ENCODE measurements at places on chromosomes 2 and 18. TPM values are rescaled to one million over a fixed set of nuclear protein-coding genes. Genes with fewer than 3 reads are reported as not detected.

DNA sequence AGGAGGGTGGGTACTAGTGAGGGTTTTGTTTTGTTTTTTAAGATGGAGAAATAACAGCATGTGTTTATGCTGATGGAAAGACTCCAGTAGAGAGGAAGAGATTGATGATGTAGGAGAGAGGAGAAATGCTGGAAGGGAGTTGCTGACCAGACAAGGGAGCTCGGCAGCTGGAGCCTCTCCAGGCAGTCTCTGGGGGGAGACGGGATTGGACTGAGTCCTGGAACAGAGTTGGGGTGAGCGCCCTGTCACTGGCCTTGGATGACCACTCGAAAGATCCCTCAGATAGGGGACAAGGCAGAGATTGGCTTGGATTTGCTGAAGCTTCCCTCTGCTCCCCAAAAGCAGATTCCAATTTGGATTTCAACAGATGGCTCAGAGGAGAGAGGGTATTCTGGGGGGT, 197.7 kb downstream of the NAPG start:
- H3K4me1 ChIP-seq: no peaks in the 10 kb centered on the region
- DNase-seq: no peak
- no peak overlapping the region for H3K4me3 ChIP-seq
- H3K27me3 ChIP-seq: no peaks in the 10 kb centered on the region
- H3K27ac ChIP-seq: no peak overlapping the region

The KHK gene
- 3.3 TPM for total RNA-seq

DNA sequence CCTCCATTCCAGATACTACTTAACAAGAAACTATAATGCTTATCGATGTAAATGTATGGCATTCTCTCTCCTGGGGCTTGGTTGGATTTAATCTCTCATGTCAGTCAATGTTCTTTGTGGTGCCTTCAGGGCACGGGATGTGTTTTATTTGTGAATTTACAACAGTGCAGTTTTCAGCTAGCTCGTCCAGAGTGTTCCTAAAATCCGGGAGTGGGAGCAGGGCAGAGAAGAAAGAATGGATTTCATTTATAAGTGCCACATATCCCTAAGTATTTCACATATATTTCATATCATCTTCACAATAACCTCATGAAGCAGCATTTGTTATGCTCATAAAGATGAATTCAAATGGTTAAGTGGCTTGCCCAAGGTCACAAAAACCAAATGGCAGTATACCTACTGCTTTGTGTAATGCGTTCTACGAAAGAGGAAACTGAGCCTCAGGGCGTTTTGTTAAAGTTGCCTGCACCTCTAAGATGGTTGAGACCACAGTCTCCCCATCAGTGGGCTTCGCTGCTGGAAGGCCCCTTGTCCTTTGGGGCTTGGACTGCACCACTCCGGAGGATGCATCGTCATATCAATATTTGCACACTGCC, 134.7 kb upstream of the MGAT5 start:
- peaks cover 4% of the 10 kb centered on the region for H3K4me1 ChIP-seq
- no peak overlapping the region for H3K27ac ChIP-seq
- H3K27me3 ChIP-seq: peaks cover under 1% of the 10 kb centered on the region
- H3K36me3 ChIP-seq: no peaks in the 10 kb centered on the region
- H3K4me3 ChIP-seq: peak overlapping the region; percentile 79

The ATP6V1B1 gene
- total RNA-seq: not detected

DNA sequence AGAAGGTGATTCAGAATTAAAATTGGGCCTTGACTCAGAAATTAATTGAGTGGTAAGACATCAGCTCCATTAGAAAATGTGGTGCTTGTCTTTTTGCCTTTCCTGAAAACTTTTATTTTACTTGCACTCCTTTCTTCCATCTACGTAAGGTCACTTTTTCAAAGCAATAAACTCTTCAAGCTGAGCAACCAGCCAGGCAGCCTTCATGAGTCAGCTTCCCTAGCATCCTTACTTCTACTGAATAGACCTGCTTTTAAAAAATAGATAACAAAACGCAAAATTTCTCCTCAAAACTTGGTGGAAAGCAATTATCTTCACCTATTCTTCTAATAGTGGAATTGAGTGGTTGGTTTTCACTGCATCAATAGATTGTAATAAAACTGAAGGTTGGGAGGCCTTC, 504.2 kb downstream of the ARHGAP15 start:
- no peak overlapping the region for H3K27ac ChIP-seq
- no peak for DNase-seq
- no peaks in the 10 kb centered on the region for H3K36me3 ChIP-seq
- no peaks in the 10 kb centered on the region for H3K27me3 ChIP-seq

The C2orf76 gene
- 10.9 TPM for total RNA-seq

- H3K4me1 ChIP-seq: peaks cover 13% of the 10 kb centered on the region
- H3K27me3 ChIP-seq: peaks cover 8% of the 10 kb centered on the region
- H3K4me3 ChIP-seq: no peak overlapping the region
Observed at GRCh38 chr2:152046940-152047339, 51.9 kb downstream of the CACNB4 start.

GRCh38 chr2:151678849-151679248, 55.4 kb downstream of the NEB start:
- no peak for DNase-seq
- H3K27me3 ChIP-seq: no peaks in the 10 kb centered on the region
- H3K36me3 ChIP-seq: no peaks in the 10 kb centered on the region
- H3K27ac ChIP-seq: no peak overlapping the region
- no peaks in the 10 kb centered on the region for H3K4me1 ChIP-seq

DNA sequence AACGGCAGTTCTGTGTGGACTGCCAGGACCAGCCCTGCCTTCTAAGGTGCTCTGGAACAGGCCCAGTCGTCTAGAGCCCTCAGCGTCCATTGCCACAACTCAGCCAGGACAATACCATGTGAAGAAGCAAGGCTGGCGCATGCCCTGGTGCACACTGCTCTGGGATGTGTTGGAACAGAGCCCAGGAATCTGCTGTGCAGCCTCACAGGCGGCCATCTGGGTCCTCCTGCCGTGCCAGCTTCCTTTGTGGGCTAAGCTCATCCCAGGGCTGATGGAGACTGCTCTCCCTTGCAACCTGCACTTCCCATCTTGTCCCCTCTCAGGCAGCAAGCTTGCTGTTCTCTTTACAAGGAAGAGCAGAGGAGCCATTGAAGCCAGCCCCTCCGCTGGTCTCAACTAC, 246.4 kb upstream of the PXDN start:
- H3K27ac ChIP-seq: no peak overlapping the region
- no peaks in the 10 kb centered on the region for H3K4me1 ChIP-seq
- DNase-seq: peak; percentile 40
- H3K27me3 ChIP-seq: no peaks in the 10 kb centered on the region
- H3K36me3 ChIP-seq: no peaks in the 10 kb centered on the region

- H3K27ac ChIP-seq: no peak overlapping the region
- DNase-seq: peak; percentile 48
- peaks cover 18% of the 10 kb centered on the region for H3K27me3 ChIP-seq
- no peak overlapping the region for H3K4me3 ChIP-seq
- H3K36me3 ChIP-seq: no peaks in the 10 kb centered on the region
Observed at GRCh38 chr2:218849721-218850120, 9.9 kb upstream of the WNT6 start.

DNA sequence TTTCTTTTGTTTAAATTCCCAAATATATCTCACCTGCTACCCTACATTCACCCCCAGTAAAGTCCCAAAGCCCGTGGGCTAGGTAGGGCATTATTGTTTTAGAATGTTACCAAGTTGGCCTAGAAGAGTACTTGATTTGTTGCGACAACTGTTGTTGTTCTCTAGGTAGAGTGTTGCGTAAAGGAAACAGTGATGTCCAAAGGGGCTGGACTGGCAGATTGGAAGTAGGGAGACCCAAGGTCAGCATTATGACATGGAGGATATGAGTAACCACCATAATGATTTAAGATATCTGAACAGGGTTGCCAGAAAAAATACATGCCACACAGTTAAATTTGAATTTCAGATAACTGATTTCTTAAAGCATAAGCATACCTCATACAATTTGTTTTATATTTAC, 39.2 kb downstream of the SCN1A start:
- H3K36me3 ChIP-seq: no peaks in the 10 kb centered on the region
- no peak for DNase-seq
- H3K4me3 ChIP-seq: no peak overlapping the region
- no peaks in the 10 kb centered on the region for H3K27me3 ChIP-seq
- no peaks in the 10 kb centered on the region for H3K4me1 ChIP-seq
- no peak overlapping the region for H3K27ac ChIP-seq

The TSPYL6 gene
- not detected for total RNA-seq

DNA sequence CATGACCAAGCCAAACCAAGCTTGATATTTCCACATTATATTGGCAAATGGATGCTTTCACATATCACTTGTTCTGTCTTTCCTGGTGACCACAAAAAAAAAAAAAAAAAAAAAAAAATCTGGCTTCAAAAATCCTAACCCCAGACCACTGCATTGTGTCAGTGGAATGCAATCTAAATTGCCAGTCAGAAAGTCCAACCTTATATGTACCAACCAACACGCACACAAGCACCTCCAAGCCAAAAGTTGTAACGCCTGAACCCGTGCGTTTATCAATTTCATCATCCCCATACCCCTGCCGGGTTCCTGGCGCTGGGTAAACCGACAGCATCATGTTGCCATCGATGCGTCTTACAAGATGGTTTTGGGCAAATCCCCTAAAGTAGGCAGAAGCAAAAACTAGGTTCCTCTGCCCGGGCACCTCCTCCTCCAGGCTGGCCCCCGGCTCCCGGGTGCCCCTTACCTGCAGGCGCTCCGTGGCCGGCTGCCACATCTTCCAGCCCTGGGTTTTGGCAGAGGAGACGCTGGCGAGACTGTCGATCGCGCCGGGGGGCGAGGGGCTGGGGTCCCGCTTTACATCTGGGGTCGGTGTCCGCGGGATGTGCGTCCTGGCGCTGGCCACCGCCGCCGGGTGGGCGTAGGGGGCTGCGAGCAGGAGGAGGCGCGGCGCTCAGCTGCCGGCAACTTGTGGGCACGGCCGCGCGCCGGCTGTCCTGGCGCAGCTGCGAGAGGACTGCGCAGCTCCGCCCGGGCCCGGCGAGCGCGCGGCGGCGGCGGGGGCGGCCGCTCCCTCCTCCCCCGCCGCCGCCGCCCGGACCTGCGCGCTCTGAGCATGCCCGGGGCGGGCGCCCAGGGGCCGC, at the start of gene PID1:
Gene PID1 (minus strand): TSS at position 737 of the 860 bp plus-strand sequence. CDS start 244 bp downstream, at position 493.
- no peaks in the 10 kb centered on the region for H3K36me3 ChIP-seq
- peaks cover 25% of the 10 kb centered on the region for H3K27me3 ChIP-seq
- no peak within 1 kb of the TSS for H3K27ac ChIP-seq
- peak; percentile 76 for DNase-seq
- peaks cover 9% of the 10 kb centered on the region for H3K4me1 ChIP-seq

The ALKAL2 gene
- 1.2 TPM for total RNA-seq
